ENCODE measurements at places on chromosomes 6 and 20. TPM values are rescaled to one million over a fixed set of nuclear protein-coding genes. Genes with fewer than 3 reads are reported as not detected.

The RCAN2 gene
- not detected for total RNA-seq

The CALHM5 gene
- total RNA-seq = not detected

The BPIFB4 gene
- total RNA-seq = not detected

The FIG4 gene
- 31.5 TPM for total RNA-seq

The RUNX2 gene
- 2.2 TPM for total RNA-seq

The ROMO1 gene
- total RNA-seq = 33.2 TPM

The C6orf163 gene
- total RNA-seq = 11.8 TPM

The LY6G6D gene
- total RNA-seq = not detected

The POM121L2 gene
- not detected for total RNA-seq

The HINT3 gene
- 10.7 TPM for total RNA-seq

The PAQR8 gene
- total RNA-seq = 8.5 TPM

The HFE gene
- 6.5 TPM for total RNA-seq

The TNNC2 gene
- total RNA-seq = not detected

The PLG gene
- 0.32 TPM for total RNA-seq

The RBM39 gene
- 689 TPM for total RNA-seq

The FUT9 gene
- total RNA-seq = not detected

The HCRTR2 gene
- not detected for total RNA-seq

The PLN gene
- not detected for total RNA-seq

The ULBP3 gene
- 0.69 TPM for total RNA-seq

The HCK gene
- 48.6 TPM for total RNA-seq

The HLA-DOB gene
- total RNA-seq = 109 TPM

The TFAP2C gene
- not detected for total RNA-seq

The MAS1 gene
- total RNA-seq = not detected

The C20orf96 gene
- total RNA-seq = 7.5 TPM

The TRAPPC3L gene
- total RNA-seq = not detected

The MTFR2 gene
- 4.0 TPM for total RNA-seq

The OR2J3 gene
- total RNA-seq = not detected

The HTR1B gene
- total RNA-seq = not detected

The ARMH2 gene
- total RNA-seq = 5.0 TPM

The SRSF12 gene
- not detected for total RNA-seq

The RGS17 gene
- not detected for total RNA-seq

The LGSN gene
- not detected for total RNA-seq

The SLC35D3 gene
- total RNA-seq = not detected

The TRIM27 gene
- 70.0 TPM for total RNA-seq

The KIF25 gene
- not detected for total RNA-seq

The PHACTR1 gene
- 129 TPM for total RNA-seq

The ZBTB46 gene
- 1.6 TPM for total RNA-seq

The ENPP1 gene
- total RNA-seq = 0.42 TPM

The GHRH gene
- total RNA-seq = not detected

The PPP1R3G gene
- 0.24 TPM for total RNA-seq

The L3MBTL1 gene
- total RNA-seq = 35.7 TPM

The TNFRSF6B gene
- total RNA-seq = not detected

Data from B cell (primary cell).